ENCODE measurements at places on chromosomes 11 and 22.

DNA sequence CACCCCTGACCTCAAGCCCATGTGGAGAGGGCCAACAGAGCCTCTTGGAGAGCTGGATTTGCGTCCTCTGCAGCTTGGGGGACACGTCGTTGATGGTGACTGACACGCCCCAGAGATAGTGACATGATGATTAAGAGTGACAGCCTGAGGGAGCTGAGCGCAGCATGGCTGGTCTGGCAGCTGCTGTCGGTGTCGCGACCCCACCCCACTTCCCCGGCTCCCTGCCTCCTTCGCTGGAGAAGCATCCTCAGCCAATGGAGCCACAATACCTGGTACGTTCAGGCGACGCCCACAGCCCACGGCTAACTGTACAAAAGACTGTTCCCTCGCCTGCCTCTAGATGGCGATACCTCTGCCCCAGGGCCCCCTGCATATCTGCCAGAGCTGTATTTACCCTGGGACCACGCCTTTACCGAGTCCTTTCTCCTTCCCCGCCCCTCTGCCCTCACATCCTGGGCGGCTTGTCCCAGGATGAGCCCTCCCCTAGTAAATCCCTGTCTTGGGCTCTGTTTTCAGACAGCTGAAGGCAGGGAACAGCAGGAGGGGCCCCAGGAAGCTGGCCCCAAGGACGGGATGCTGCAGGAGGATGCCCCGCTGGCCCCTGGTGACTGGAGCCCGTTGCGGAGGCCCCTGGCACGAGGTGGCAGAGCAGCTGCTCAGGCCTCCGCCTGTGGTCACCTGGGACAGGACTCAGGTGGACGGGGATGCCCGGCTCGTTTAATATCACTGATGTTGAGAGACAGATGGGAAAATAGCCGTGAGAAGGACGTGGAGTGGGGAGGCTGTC, 90.6 kb downstream of the RPS6KA4 start:
- DNase-seq: peak; percentile 42

DNA sequence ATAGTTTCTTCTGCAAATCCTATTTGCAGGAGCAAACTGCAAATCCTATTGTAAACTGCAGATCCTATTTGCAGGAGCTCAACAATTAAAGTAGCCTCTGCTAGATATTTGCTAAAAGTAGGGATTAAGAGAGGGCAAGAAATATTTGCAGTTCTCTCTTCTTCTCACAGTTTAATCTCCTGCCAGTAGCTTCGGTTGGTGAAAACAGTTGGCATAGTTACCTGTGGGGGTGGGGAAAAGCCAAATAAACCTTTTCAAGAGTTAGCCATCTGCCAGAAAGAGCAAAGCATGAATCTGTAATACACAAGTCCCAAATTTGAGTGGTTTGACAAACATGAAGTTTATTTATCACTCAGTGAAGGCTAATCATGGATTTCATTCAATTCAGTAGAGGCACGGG, 942.5 kb downstream of the JRKL start:
- no peak for DNase-seq

- no peak for DNase-seq
Measured at GRCh38 chr11:76263657-76264056, 57.4 kb upstream of the WNT11 start.

- peak; percentile 5 for DNase-seq
Measured at GRCh38 chr22:41833369-41834004, 582 bp downstream of the SREBF2 start.

DNA sequence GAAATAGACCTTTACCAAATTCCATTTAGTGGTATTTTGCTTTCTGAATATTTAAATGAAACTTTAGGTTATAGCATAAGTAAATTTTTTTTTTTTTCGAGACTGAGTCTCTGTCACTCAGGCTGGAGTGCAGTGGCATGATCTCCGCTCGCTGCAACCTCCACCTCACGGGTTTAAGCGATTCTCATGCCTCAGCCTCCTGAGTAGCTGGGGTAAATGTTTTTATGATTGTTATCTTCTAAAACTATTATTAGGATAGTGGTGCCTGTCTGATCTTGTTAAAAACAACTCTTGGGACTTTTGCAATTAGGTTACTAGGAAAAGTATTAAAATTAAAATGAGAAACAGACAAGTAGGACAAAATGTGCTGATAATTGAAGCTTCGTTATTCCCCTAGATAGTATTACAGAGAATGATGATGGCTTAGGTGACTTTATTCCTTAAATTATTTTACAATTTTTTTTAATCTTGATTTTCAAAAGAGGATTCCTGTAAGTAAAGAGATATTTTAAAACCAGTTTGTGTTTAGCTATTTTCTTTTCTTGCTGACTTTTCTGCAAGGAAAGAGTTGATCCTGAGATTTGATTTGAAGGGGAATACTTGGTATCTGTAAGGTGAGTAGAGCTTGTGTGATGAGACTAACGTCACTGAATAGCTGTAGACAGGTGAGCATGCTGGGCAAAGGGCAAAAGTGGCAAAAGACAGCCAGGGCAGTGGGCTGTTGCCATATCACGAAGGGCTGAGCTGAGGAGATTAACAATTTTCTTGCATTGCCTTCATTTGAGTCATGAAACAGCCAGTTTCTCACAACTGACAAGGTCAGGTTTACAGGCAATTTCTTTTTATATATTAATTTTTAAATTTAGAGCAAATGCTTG, 20.8 kb downstream of the CRKL start:
- no peak for DNase-seq

DNA sequence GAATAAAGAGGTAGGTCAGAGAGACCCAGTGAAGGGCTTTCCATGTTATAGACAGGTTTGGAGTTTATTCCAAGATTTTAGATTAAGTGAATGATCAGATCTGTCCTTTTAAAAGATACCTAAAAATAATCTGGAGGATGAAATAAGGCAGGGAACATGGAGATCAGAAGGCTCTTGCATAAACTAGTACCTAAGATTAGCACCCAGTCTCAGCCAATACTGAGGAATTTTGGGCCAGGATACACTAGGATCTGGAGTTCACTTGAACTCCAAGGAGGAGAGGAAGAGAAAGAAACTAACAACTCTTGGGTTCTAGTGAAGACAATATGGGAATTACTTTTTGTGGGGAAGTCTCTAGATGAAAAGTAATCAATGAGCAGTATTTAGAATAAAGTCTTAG, 47.9 kb upstream of the RAPSN start:
- DNase-seq: no peak

- DNase-seq: no peak
Measured at GRCh38 chr11:114207096-114207495, 89.1 kb upstream of the NNMT start.

- no peak for DNase-seq
Measured at GRCh38 chr11:124896071-124896750, 1.5 kb downstream of the ROBO4 start.
